Transverse colon (tissue), 4 donors: ENCODE measurements at places on chromosomes 6 and 20. TPM values are rescaled to one million over a fixed set of nuclear protein-coding genes. Genes with fewer than 3 reads are reported as not detected.

DNA sequence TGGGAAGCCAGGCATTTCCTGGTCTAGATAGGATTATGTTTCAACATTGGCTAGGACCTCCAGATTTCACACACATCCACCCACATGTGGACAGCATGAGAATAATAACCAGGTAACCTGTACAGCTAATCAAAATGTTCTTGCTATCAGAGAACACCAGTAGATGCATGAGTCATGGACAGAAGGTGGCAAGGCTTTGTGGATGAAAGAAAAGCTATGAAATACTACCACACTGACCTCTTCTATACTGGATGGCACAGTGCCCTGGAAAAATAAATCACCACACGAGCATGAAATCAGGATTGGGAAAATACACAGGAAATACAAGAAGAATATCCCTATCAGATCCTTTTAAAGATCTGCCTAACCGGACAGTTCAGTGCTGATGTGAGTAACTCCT is 113.0 kb downstream of the GMDS start:
- no peak overlapping the region for H3K4me3 ChIP-seq
- no peak for DNase-seq
- H3K27me3 ChIP-seq = no peaks in the 10 kb centered on the region
- H3K4me1 ChIP-seq = peaks cover 24% of the 10 kb centered on the region

DNA sequence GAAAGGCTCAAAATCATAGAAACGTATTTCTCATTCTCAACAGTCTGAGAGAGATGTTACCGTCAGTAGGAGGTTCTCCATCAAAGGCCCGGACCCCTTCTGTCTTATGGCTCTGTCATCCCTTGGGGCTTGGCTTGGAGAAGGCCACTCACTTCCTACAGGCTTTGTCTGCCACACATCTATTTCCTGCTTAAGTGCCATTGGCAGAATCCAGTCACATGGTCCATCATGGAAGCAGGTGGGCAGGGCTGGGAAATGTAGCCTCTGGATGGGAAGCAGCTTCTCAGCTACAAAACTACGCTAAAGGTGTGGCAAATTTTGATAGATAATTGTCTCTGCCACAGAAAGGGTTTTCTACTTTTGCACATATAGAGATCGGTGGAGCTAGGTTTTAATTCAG is 12.6 kb upstream of the ZFP64 start:
- DNase-seq = no peak
- no peaks in the 10 kb centered on the region for H3K27me3 ChIP-seq
- H3K36me3 ChIP-seq = no peaks in the 10 kb centered on the region
- no peaks in the 10 kb centered on the region for H3K4me1 ChIP-seq
- H3K4me3 ChIP-seq = no peak overlapping the region
- no peak overlapping the region for H3K27ac ChIP-seq

- H3K4me1 ChIP-seq = no peaks in the 10 kb centered on the region
- H3K36me3 ChIP-seq = no peaks in the 10 kb centered on the region
- H3K27me3 ChIP-seq = no peaks in the 10 kb centered on the region
- H3K27ac ChIP-seq = no peak overlapping the region
Measured at GRCh38 chr6:76435174-76435573, 362.7 kb upstream of the IMPG1 start.

DNA sequence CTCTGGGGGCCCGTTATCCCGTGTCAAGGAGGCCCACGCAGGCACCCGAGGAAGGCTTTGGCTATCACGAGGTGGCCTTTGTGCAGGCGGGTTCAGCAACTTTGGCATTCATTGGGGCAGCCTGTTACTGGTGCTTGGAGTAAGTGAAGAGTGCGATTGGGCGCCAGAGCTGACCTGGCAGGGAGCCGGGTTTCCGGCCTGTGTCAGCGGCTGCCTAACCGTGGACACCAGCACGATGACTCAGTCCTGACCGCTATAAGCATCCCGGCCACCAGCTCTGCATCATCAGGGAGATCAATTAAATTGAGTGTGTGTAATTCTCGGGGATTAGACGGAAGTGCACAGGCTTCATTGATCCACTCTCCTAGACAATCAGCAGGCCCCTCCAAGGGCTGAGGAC is 45.9 kb downstream of the CDH4 start:
- no peak overlapping the region for H3K4me3 ChIP-seq
- H3K27ac ChIP-seq = no peak overlapping the region
- no peaks in the 10 kb centered on the region for H3K4me1 ChIP-seq
- H3K36me3 ChIP-seq = no peaks in the 10 kb centered on the region
- no peak for DNase-seq
- H3K27me3 ChIP-seq = no peaks in the 10 kb centered on the region

DNA sequence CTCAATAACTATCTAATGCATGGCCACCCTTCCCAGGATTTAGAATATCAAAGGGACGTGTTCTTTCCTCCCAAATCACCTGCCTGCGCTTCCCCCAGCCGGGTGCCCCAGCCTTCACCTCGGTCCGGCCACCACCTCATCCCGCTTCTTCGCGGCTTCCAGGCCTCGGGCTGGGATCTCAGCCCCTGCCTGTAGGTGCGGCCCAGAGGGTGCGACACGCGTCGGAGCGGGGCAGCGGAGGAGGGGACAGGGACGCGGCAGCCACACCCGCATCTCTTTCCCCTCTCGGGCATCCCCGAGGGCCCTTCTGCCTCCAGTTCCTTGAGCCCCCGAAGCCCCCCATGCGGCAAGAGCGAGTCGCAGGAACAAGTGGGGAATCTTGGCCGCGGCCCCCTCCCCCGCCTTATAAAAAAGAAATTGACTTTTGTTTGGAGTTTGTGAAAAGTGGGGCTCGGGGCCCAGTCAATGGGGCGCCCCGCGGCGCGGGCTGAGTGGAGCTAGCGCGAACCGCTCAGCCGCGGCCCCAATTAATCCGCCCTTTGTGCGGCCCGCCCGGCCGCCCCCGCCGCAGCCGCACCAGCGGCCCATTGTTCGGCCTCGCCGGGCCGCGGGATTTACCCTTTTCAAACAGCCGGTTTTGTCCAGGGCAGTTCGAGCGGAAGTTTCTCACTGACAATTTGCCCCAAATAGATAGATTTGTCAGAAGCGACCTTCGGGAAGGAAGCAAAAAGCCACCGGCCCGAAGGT is 8.4 kb upstream of the NR2E1 start:
- H3K27me3 ChIP-seq = peaks cover 100% of the 10 kb centered on the region
- H3K4me3 ChIP-seq = peak overlapping the region; percentile 40
- DNase-seq = no peak

DNA sequence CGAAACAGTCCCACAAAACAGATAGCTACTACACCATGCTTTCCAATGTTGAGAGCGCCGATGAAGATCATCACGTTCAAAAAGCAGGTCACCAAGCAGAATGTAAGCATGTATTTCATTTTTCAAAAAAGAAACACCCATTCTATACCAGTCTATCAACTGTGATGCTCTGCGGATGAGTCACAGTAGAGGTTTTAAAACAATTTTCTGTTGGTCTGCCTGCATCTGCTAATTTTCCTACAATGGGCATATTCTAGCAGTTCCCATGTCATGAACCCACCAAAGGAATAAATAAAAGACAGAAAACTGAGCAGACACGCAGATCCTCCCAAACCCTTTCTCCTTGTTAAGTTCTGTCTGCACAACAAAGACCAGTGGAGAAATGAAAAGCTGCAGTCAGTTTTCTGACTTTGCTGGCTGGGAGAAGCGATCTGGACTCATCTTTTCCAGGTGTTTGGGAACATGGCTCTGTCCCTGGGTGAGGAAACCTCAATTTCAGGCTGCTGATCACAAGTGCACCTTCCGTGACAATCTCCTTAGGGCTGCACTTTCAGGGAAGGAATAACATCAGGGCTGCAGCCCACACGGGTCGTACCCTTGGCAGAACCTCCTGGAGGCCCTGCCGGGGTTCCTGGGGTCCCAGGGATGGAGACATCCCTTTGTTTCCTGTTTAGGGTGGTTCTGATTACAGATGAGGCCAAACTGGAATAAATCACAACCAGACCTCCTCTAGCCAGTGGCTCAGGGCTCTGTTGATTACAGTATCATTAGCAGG is 200.1 kb downstream of the BMP7 start:
- H3K4me1 ChIP-seq = no peaks in the 10 kb centered on the region
- peaks cover 53% of the 10 kb centered on the region for H3K27me3 ChIP-seq
- H3K36me3 ChIP-seq = no peaks in the 10 kb centered on the region
- no peak overlapping the region for H3K27ac ChIP-seq
- no peak for DNase-seq
- no peak overlapping the region for H3K4me3 ChIP-seq

DNA sequence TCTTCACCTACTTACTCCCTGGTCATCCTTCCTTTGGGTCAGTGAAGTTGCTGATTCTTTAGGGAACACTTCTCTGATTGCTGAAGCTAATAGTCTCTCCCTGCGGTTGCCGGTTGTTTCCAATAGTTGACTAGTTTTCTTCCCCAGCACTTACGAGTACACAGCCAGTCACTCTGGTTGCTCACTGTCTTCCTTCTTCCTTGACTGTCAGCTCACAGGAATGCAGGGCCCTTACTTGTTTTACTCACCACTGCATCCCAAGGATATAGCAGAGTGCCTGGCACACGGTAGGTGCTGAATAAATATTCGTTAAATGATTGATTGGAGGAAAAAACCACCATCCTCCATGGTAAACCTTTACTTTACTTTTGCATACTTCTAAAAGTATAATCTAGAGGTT is 345.0 kb downstream of the QKI start:
- no peak overlapping the region for H3K27ac ChIP-seq
- H3K27me3 ChIP-seq = no peaks in the 10 kb centered on the region
- H3K4me3 ChIP-seq = no peak overlapping the region
- H3K36me3 ChIP-seq = no peaks in the 10 kb centered on the region

- no peaks in the 10 kb centered on the region for H3K36me3 ChIP-seq
- H3K4me1 ChIP-seq = peaks cover 8% of the 10 kb centered on the region
- no peak overlapping the region for H3K27ac ChIP-seq
- peak; percentile 5 for DNase-seq
Measured at GRCh38 chr6:15495375-15495901, 167.4 kb downstream of the DTNBP1 start.

- peak overlapping the region; percentile 92 for H3K27ac ChIP-seq
- H3K36me3 ChIP-seq = no peaks in the 10 kb centered on the region
- peak overlapping the region; percentile 83 for H3K4me3 ChIP-seq
- H3K4me1 ChIP-seq = peaks cover 4% of the 10 kb centered on the region
Measured at GRCh38 chr6:144285798-144286502, 815 bp downstream of the UTRN start.

- H3K27me3 ChIP-seq = no peaks in the 10 kb centered on the region
- H3K27ac ChIP-seq = no peak overlapping the region
- H3K4me3 ChIP-seq = no peak overlapping the region
- DNase-seq = peak; percentile 64
- H3K36me3 ChIP-seq = no peaks in the 10 kb centered on the region
Measured at GRCh38 chr20:22471156-22471836, 113.1 kb downstream of the FOXA2 start.

DNA sequence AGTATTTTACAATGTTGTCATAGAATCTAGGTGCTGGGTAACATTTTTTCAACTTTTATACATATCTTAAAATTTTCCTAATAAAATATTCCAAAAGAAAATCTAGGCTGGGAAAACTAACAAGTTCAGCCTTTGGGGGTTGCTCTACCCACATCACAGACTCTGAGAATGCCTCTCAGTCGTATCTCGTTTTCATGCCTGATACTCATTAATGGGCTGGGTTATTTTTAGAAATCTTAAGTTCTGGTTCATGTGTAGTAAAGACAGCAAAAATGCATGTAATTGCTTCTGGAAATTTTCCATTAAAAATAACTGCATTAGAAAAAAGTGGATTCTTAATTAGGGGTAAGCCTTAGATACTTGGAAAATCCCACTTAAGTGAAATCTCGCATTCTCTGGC is 149.3 kb downstream of the SLC24A3 start:
- H3K27ac ChIP-seq = no peak overlapping the region
- H3K4me1 ChIP-seq = no peaks in the 10 kb centered on the region
- H3K27me3 ChIP-seq = no peaks in the 10 kb centered on the region
- DNase-seq = no peak
- H3K36me3 ChIP-seq = no peaks in the 10 kb centered on the region
- H3K4me3 ChIP-seq = no peak overlapping the region

GRCh38 chr6:115681978-115682775 is 378.5 kb downstream of the FRK start:
- H3K4me1 ChIP-seq = no peaks in the 10 kb centered on the region
- H3K4me3 ChIP-seq = no peak overlapping the region
- H3K27ac ChIP-seq = no peak overlapping the region
- H3K27me3 ChIP-seq = no peaks in the 10 kb centered on the region
- no peak for DNase-seq

GRCh38 chr20:47111576-47111975 is 216.9 kb downstream of the EYA2 start:
- no peak overlapping the region for H3K4me3 ChIP-seq
- no peaks in the 10 kb centered on the region for H3K36me3 ChIP-seq
- H3K27me3 ChIP-seq = no peaks in the 10 kb centered on the region

DNA sequence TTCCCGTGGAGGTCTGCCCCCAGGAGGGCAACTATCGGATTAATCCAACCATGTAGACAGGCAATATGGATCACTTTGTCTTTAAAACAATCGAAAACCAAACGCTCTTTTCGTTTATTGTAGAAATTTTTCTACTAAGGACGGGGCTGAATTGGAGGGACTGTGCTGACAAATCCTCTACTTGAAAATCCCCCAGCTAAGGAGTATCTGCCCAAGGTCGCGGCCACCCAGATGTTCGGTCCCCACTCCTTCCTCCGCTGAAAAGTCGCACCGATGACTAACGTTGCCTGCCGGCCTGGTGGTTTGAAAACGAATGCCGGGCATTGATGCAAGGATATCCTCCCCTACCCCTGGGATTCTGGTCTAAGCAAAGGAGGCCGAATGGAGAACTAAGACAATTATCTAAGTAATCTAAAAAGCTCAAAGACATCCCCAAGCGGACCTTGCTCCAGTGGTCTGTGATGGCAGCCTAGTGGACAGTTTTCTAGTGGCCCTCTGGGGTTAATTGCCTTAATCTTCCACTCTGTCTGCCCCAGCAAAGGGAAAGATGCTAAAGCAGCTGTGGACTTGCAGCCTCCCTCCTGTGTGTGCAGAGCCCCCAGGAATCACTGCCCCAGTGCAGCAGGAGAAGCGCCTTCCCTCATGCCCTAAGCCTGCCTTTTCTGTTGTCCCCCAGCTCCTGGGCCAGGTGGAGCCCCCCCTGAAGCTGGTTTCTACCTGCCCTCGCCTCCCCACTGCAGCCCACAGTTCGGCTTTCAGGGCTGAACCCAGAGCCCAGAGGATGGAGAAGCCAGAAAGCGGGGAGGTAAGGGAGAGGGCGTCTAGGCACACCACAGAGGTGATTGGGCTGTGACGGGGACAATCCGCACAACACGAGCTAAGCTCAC is 3.6 kb upstream of the FOXC1 start:
- H3K4me3 ChIP-seq = no peak overlapping the region
- H3K36me3 ChIP-seq = no peaks in the 10 kb centered on the region
- peaks cover 92% of the 10 kb centered on the region for H3K27me3 ChIP-seq
- no peak overlapping the region for H3K27ac ChIP-seq
- H3K4me1 ChIP-seq = peaks cover 16% of the 10 kb centered on the region
- no peak for DNase-seq

DNA sequence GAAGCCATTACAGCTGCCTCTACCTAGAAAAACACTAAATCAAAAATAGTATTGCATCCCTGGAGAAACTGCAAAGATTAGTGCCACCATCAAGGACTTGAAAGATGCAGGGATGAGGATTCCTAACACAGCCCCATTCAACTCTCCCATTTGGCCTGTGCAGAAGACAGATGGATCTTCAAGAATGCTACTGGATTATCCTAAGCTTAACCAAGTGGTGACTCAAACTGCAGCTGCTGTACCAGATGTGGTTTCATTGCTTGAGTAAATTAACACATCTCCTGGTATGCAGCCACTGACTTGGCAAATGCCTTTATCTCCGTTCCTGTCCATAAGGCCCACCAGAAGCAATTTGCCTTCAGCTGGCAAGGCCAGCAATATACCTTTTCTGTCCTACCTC is 117.4 kb downstream of the TBC1D32 start:
- no peak overlapping the region for H3K27ac ChIP-seq
- no peaks in the 10 kb centered on the region for H3K4me1 ChIP-seq
- DNase-seq = no peak

ARMH2 gene
- not detected for total RNA-seq

C2 gene
- total RNA-seq = 7.5 TPM

CNKSR3 gene
- total RNA-seq = 4.0 TPM

EYA4 gene
- total RNA-seq = not detected
